GOT3 (cell line): ENCODE measurements at places on chromosomes 13 and 19.

GRCh38 chr13:46170687-46171086, 11.3 kb downstream of the LCP1 start:
- no peak for DNase-seq

- no peak for DNase-seq
Observed at GRCh38 chr13:22050951-22051563, 380.2 kb downstream of the FGF9 start.

DNA sequence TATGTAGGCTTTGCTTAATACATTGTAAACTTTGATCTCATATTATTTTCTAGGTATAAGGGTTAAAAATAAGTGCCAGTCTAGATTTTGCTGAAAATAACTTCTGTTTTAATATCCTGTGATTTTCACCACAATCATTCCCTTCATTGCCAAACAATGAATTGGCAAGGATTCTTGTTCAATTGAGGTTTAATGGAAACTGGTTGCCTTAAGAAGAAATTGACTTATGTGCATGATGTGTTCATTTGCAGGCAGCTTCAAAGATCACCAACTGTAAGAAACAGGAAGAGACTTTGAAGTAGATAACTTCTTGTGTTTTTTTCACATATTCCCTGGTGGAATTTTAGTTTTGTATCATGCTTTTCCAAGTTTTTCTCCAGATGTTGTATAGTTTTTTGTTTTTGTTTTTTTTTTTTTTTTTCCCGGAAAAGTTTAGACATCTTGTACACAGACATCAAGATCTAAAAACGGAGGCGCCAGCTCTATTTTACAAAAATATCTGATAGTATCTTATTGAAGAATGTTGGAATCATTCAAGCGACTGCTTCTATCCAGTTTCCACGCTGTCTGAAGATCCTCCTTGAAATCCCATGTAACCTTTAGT, 108.3 kb downstream of the POSTN start:
- no peak for DNase-seq

DNA sequence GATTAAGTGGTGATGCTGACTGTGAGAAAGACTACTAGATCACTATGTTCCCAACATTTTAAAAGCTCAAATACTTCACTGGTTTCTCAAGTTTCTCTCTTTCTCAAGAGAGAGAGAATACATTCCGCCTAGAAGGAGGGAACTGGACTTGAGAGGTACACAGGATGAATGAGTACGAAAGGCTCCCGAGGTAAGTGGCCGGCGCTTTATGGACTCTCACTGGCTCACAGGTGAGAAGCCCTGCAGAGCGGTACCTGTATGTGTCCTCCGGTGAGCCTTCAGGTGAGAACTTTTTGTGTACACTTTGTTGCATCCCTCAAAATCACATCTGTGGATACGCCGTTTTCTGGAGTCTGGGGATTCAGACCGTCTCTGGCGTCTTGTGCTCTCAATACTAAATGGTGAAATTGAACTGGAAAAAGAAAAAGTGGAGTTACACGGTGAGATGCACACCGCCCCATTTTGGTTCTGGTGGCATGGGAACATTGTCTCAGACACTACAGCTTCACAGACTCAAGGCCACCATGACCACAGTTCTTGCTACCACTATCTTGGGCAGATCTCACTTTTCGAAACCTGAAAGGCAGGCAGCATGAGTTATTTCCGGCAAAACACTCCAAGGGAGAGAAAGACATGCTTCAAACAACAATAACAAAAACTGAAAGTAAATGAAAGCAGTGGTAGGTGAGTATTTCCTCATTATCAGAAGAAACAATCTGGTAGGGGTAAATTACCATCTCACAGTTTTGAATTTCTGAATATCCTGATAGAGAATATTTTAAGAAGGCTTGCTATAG, 418.9 kb downstream of the KLF12 start:
- DNase-seq: no peak

DNA sequence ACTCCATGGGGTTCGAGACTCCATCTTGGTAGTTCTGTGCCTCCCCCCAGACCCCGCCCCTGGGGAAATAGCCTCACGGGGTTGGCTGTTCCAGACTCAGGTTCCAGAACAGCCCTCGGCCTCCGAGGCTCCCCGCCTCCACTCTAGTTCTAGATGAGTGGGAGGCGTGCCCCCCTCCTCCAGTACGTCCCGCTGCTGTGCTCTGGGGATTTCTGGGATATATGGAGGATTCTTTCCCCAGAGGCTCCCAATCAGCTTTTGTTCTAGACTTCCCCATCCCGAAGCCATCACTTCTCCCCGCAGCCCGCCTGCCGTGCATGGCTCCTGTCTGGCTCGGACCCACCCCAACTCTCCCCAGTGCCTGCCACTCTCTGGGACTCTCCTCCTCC, 1.9 kb upstream of the CACNG7 start:
- no peak for DNase-seq

- no peak for DNase-seq
Observed at GRCh38 chr19:32924200-32924599, 47.6 kb downstream of the CEP89 start.

DNA sequence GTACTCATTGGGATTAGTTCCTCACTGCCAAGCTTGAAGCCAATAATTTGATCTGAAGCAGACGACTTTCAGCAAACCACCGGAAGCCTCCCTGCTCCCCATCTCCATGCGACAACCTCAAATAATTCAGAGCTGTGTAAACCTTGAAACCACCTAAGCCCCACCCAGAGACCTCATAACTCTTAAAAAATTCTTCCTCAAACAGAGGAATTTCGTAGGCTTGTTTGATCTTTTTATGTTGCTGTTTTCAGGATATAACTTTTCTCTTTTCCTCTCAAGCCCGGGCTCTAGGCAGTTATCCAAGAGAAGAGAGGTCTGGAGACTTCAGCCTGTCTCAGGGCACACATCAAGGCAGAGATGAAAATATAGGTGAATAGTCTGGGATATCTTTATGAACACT, 311.6 kb downstream of the KCNRG start:
- no peak for DNase-seq

GRCh38 chr13:47121092-47121763, 224.4 kb upstream of the HTR2A start:
- DNase-seq: no peak

DNA sequence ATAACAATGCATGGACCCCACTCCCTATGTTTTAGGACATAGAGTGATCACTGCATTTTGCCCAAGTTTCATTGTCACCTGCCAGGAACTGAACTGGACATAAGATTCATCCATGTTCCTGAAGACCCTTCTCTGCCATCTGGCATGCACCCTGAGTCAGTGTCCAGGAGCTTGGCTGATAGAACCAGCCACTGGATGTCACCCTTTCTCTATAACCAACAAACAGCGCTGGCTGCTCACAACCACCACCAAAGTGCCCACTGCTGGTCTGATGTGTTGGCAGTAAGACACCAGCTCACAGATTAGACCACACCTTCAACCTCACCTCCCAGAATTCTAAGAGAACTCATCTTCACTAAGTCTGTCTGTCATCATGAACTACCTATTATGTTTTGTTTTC, 333.4 kb downstream of the ITGBL1 start:
- DNase-seq: no peak

GRCh38 chr13:97945792-97946419, 7.6 kb upstream of the IPO5 start:
- DNase-seq: no peak

- no peak for DNase-seq
Observed at GRCh38 chr13:91601273-91601672, 202.9 kb downstream of the GPC5 start.

- DNase-seq: no peak
Observed at GRCh38 chr19:9858766-9859165, 23.6 kb downstream of the PIN1 start.

- no peak for DNase-seq
Observed at GRCh38 chr13:107373551-107373950, 805.6 kb upstream of the ARGLU1 start.

- no peak for DNase-seq
Observed at GRCh38 chr13:110394371-110394841, 87.3 kb downstream of the COL4A2 start.

- no peak for DNase-seq
Observed at GRCh38 chr13:72194523-72194922, 327.5 kb upstream of the DACH1 start.

DNA sequence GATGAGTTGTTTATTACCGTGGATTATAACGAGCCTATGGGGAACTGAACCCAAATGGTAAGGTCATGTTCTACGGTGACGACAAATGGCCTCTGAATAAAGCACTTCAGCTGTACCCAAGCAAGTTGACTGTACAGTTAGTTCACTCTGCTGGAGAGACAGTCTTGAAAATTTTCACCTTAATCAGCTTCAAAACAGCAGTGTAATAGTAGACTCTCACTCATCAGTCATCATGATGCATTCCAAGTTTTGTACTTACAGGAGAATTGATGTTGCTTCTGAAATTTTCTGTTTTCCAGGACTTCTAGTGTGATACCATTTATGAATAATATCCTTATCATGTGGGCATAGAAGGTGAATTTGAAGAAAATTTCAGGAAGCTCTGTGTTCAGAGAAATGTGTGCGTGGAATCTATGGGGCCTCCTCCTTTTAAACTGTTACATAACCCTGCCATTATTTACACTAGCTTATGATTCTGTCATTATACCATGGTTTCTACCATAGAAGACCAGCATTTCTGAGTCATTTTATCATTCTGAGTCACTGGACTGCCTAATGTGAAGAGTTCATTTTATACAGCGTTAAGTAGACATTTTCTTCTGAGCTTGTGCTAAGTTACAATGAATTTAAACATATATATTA, 96.9 kb downstream of the WDFY2 start:
- no peak for DNase-seq

DNA sequence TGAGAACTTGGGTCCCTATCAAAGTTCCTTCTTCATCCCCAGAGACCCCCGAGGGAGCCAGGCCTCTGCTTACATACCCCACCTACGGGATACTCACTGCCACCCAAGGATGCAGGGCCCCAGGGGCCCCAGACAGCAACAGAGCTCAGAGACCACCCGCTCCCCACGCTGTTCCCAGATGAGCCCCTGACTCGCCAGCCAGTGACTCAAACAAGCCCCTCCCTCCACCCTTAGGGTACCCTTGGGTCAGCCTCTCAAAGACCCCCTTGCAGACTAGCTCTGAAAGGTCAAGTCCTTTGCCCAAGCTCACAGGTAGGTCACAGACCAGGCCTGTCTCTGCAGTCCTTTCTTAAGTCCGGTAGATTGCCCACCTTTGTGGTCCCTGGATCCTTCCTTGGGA, 45.7 kb downstream of the CD320 start:
- DNase-seq: no peak

- no peak for DNase-seq
Observed at GRCh38 chr13:112647256-112647655, 42.6 kb upstream of the ATP11A start.

DNA sequence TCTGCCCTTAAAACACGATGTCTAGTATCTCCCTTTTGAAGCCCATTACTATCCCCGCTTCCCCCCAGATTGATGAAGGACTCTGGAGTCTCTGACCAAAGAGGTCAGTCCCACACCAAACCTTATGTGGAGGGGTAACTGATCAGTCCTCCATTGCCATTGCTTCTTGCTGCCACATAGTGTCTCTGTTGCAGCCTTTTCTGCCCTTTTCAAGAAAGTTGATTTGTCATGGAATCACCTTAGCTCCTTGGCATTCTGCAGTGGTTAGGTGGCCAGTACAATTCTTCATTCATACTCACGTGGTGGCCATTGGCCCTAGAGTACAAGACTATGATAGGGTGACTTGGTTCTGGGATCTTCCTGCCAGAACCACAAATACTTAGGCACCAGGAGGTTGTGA, 8.4 kb upstream of the HTR2A start:
- DNase-seq: no peak

DNA sequence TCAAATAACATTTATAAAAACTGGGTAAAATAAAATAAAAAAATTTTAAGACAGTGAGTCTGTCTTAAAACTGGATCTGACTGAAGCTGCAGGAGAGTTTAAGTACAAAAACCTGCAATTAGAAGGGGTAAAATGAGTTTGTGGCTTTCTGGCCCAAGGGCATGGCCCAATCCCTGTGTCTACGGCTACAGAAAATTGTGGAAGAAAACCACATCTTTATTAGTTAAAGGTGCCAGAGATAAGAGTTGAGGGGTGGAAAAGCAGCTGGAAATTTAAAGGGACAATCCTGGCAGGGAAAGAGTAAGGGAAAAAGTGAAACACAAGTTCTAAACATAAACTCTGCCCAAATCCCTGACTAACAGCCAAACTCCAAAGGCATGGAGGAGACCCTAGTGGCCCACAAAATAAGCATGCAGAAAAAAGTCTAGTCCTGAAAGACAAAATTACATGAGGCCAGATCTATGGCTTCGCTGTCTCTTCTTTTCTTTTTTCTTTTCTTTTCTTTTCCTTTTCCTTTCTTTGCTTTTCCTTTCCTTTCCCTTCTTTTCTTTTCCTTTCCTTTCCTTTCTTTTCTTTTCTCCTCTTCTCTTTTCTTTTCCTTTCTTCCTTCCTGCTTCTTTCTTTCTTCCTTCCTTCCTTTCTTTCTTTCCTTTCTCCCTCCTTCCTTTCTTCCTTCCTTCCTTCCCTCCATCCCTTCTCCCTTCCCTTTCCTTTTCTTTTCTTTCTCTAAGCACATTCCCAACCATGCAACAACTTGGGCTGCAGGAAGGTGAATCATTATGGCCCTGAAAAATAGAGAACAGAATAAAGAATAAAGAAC, 23.5 kb upstream of the DLEU7 start:
- DNase-seq: no peak

- no peak for DNase-seq
Observed at GRCh38 chr19:28873301-28873700, 339.6 kb downstream of the UQCRFS1 start.

GRCh38 chr13:111360452-111360851, 40.0 kb downstream of the TEX29 start:
- DNase-seq: no peak

- DNase-seq: no peak
Observed at GRCh38 chr19:32743021-32743420, 23.5 kb downstream of the TDRD12 start.

DNA sequence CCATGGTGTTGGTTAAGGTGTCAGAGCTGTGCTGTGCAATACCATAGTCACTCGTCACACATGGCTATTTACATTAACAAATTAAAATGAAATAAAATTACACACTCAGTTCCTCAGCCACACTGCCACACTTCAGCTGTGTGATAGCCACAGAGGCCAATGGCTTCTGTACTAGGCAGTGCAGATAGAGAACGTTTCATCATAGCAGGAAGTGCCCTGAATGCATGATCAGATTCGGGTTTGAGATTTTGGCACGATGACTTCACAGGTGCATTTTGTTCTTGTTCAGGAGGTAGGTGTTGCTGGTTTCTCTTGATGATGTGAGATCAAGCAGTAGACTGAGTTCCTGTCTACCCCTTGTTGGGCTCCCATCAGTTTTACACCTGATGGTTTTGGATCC, 6.5 kb downstream of the ARMC6 start:
- DNase-seq: no peak

DNA sequence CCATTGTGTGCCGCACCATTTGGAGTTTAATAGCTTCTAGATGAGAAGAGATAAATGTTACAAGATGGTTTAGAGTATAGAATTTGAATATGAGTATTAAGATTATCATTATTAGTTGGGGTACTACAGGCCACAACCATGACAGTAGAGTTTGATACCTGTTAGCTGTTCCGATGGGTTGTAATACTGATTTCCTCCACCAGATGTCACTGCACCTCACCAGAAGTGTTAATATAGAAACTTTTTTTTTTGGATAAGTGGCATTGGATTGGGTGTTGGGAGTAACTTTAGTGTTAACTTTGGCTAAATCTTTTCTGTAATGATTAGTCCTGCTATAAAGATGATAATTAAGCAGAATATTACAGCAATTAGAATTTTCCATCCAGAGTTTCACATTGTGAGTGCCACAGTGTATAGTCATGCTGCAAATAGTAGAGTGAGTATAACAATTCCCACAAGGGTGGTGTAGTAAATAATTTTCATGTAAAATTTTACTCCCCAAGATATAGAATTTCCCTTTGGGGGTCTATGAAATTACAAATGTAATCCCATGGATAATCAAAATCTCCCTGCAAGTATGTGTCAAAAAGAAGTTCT, 56.3 kb downstream of the PSG3 start:
- DNase-seq: no peak
